ENCODE measurements at places on chromosomes 1 and 21.
A peak's percentile ranks its signal among the peaks of the same experiment; 100 is the strongest.

DNA sequence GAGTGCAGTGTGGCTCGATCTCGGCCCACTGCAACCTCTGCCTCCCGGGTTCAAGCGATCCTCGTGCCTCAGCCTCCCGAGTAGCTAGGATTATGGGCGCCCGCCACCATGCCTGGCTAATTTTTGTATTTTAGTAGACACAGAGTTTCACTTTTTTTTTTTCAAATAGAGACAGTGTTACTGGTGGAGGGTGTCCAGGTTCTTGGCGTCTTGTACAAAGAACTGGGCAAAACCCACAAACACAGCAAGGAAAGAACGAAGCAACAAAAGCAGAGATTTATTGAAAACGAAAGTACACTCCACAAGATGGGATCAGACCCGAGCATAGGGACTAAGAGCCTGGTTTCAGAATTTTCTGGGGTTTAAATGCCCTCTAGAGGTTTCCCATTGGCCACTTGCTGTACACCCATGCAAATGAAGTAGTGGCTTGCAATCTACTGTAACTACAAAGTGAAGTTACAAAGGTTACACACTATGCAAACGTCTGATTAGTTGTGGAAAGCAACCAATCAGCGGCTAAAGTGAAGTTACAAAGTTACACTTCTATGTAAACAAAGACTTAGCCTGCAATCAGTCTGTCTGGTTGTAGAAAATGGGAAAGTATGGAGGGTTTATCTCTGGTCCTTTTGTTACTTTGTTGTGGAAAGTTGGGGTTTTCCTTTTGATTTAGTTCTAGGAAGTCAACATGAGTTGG is 199.1 kb downstream of the DYRK1A start:
- DNase-seq, result peak; percentile 31

DNA sequence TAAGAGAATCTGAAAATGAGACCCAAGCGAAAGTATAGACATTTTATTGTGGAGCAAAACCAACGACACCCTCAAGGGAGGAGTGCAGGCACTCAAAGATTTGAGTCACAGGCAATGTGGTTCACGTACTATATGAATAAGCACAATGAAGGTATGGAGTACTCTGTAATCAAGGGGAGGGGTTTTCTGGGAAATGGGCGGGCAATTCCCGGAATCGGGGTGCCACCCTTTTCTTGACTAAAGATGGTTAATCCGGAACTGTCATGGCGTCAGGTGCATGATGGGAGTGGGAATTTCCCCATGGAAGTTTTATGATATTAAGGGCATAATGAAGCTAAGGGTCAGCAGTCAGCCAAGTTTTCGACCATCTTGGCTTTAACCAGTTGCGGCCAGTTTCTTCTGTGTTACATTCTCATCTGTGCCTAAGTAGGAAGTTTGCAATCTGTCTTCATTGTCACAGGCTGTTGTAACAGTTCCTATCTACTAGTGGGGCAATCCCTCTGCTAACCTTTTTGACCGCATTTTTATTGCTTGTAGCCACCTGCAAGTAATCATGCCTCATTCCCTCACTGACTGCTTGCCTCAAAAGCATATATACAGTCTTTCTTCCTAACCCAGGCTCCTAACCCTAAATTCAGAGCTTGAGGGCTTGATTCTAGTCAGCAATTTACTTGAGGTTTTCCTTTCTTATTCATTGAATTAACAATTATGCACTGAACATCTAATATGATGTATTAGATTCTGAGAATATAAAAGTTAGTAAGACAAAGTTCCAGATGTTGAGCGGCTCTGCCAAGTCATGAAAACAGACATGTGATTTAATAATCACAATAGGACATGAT is 775 bp upstream of the AIM2 start:
- DNase-seq, result no peak

GRCh38 chr1:28668956-28669723 is 556 bp downstream of the GMEB1 start:
- peak; percentile 40 for DNase-seq

DNA sequence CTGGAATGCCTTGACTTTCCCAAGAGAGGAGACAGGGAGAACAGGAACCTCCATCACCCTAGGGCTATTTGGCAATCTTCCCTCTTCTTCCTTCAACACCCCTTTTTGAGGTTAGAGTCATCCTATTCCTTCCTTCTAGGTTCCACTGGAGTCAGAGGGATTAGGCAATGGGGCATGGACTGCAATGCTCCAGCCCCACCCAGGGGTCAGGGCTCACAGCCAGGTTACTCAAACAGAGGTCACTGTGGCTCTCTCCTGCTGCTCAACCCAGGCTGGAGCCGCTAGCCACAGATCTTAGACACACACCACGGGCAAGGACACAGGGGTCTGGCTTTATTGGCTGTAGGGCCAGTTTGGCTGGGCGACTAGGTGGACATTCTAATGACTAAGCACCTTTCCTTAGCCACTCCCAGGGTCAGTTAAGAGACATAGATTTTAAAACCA is 145.5 kb upstream of the NRIP1 start:
- DNase-seq, result no peak

DNA sequence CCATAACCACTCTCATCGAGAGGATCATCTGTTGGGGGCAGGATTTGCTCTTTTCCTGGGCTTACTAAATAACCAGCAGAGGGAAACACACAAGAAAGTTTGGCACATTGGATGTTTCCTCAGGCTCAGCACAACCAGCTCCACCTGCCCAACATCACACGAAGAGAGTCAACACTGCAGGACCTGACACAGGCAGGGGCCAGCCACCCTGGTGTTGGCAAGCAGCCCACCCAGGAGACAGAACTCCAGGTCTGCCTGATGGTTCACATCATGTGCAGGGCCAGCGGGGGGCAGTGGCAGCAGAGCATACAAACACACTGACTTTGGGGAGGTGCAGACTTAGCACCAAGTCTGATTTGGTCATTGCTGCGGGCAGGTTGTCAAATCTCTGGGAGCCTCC is 182.3 kb upstream of the GALNT2 start:
- no peak for DNase-seq

DNA sequence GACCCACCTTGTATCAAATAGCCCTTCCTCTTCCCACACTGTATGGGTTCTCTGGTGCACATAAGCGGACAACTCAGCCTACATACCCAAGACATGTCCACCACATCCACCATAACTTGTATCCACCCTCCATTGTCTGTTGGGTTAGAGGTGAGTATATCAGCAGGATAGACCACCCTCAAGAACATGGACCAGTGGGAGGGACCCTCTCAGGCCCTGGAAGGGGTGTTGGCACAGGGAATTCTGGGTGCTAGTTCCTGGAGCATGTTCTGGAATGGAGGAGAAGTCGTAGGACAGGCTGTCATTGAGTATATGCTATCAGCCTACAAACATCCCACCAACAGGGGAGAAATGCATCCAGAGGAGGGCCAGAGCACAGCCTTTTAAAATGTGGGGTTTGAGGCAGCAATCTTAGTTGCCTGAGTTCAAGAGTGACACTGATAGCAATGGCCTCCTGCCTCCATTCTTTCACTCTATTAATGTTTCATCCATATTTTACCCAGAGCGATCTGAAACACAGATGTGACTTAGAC is 7.5 kb downstream of the CD55 start:
- DNase-seq, result no peak

- DNase-seq, result no peak
Measured at GRCh38 chr21:46212721-46213484, 15.7 kb downstream of the LSS start.

DNA sequence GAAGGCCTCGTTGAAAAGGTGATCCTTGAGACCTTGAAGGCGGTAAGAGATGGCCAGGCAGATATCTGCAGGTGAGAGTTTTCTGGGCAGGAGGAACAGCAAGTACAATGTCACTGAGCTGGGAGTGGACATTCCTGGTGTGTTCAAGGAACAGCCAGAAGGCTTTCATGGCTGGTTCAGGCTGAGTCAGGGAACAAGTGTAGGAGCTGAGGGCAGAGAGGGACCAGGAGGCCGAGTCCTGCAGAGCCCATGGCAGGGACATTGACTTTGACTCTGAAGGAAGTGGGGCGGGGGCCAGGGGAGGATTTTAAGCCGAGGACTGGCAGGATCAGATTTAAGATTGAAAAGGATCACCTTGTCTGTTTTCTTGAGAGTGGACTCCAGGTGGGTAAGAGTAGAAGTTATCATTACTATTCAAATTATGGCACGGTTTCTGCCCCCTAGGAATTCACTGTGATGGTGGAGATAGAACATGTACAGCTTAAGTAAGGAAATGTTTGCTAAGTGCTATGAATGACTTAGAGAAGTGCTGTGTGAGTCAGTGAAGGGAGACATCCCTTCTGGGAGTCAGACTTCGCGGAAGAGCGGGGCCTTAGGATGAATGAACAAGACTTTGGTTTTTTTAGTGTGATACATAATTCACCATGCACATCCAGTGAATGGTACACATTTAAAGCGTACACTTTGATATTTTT is 202.3 kb downstream of the KIF26B start:
- DNase-seq, result no peak

DNA sequence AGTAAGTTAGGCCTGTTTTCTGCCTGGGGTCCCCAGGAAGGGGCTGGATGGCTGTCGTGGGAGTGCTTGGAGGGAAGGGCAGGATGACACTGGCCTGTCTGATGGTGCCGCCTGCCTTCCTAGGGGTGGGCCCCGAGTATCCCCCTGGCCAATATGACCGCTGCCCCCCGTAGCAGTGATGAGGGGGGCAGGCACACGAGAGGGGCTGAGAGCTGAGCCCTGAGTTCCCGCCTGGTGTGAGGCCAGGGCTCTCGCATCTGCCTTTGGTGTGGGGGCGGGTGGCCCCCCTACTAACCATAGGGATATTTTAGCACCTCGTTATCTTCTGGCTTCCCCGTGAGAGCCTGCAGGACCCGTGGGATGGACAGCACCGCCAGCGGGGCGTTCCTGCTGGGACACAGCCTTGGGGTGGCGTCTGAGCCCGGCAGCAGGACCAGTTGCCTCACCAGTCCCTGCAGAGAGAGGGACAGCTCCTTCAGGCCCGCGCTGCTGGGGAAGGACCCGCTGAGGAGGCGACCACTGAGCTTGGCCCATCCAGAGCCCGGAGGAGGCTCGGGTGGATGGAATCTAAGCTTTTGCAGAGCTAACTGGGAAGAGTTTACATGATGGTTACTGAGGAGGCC is 10.4 kb downstream of the KRTAP10-1 start:
- DNase-seq, result no peak

- DNase-seq, result peak; percentile 56
Measured at GRCh38 chr1:227225715-227226346, 92.5 kb downstream of the CDC42BPA start.

DNA sequence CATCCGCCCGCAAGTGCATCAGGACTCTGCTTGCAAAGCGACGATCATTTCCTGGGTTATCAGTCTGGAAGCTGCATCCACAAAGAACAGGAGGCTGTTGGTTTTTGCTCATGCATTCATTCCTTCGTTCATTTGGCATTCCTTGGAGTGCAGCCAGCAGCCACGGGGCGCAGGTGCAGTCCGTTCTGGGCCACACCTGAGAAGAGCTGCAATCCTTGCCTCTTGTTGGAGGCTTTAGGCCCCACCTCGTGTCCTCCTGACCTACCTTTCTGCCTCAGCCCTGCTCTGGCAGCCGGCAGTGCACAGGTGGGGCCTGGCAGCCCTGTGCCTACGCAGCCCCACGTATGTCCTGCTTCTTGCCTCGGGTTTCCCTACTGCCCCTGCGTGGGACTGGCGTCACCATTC is 19.6 kb upstream of the C2CD2 start:
- DNase-seq, result no peak

- DNase-seq, result no peak
Measured at GRCh38 chr21:19908390-19908789, 1089.8 kb upstream of the NCAM2 start.

DNA sequence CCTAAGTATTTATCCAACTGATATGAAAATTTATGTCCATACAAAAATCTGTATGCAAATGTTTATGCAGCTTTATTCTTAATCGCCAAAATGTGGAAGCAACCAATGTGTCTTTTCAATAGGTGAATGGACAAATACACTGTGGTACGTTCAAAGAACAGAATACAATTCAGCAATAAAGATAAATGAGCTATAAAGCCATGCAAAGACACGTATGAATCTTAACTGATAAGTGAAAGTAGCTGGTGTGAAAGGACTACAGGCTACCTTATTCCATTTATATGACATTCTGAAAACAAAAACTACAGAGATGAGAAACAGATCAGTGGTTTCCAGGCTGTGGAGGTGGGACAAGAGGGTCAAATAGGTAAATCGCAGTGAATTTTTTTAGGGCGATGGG is 419.6 kb upstream of the B3GALT2 start:
- no peak for DNase-seq

GRCh38 chr1:178389441-178389840 is 107.3 kb downstream of the CLEC20A start:
- DNase-seq, result no peak

DNA sequence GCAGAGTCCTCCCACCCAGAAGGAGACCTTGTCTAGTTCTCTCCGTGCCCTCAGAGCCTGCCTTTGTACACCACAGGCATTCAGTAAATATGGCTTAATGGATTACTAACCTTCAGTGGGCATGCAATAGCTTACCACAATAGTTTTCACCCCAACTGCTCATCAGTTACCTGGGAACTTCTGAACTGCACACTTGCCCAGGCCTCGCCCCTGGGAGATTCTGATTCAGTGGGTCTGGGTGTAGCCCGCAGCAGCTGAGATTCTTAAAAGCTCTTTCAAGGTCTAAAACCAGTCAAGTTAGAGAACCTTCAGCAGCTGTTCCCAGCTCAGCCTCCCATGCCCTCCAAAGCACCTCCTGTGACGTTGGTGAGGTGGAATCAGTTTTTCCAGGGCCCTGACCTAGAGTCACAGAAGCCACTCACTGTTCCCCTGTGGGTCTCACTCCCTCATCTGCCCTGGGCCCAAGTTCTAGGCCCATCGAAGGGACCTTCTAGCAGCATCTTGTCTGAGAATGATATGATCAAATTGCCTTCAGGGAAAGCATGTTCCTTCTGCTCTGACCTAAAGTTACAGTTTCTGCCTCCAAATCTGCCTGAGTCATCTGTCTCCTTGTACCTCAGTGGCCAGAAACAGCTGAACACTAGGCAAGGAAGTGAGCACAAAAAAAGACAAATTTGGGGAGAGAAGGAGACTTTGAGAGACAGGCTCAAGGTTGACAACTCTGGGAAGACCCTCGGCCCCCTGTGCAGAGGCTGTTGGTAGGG is 10.8 kb downstream of the ASAP3 start:
- DNase-seq, result no peak

DNA sequence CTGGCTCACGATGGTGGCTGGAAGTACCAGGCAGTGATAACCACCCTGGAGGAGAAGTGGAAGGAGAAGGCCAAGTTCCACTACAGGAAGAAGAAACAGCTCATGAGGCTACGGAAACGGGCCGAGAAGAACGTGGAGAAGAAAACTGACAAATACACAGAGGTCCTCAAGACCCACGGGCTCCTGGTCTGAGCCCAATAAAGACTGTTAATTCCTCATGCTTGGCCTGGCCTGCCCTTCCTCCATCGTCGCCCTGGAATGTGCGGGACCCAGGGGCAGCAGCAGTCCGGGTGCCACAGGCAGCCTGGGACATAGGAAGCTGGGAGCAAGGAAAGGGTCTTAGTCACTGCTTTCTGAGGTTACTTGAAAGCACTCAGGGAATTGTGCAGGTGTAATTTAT is 10.8 kb downstream of the IL24 start:
- no peak for DNase-seq

DNA sequence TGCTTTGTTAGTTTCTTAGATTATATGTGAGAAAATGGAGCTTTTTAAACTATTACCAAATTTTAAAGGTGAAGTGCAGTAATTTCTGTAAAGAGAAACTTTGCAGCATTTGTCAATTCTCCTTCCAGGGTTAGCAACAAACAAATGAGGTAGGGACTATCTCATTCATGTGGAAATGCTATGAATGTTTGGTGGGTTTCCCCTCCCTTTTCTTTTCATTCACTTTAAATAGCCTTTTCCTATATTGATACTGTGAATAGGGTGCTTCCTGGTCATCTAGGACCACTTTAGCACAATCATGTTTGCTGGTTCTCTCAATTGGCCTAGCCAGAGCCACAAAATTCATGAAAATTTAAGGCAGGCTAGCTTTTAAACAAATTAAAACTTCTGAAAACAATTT is 20.6 kb downstream of the ZBTB37 start:
- no peak for DNase-seq
